ENCODE measurements at places on chromosomes 2 and 18.

DNA sequence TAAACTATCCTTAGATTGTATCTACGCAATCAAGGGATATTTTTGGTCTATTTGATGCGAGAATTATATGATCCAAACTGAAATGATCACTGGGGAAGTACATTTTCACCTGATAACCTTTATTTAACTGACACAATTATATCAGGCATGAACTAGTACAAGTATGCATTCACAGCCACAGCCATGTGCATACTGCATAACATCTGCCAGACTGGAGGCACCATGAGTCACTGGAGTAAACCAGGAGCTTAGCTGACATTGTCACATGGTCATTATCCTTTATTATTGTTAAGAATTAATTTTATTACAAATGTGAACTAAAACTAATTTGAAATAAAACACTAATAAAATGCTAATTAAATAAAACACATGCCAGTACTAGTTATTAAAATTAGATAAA lies 1127.1 kb downstream of the DPP10 start:
- DNase-seq: no peak

- no peak for DNase-seq
These were observed 216.9 kb upstream of the PARD3B start for GRCh38 chr2:204328373-204328772.

DNA sequence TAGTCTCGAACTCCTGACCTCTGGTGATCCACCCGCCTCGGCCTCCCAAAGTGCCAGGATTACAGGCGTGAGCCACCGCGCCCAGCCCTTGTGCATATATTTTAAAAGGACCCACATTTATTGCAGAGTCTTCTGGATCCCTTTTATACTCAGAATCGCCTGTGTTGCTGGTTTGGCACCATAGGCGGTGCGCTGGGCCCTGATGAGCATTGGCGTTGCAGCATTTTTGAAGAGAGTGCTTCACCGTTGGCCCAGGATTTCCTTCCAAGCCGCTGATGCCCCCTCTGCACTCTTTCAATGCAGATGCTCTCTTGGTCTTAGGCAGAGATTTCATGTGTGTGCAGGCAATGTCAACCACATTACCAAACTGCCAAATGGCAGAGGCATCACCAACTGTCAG lies 13.5 kb upstream of the TFCP2L1 start:
- no peak for DNase-seq

DNA sequence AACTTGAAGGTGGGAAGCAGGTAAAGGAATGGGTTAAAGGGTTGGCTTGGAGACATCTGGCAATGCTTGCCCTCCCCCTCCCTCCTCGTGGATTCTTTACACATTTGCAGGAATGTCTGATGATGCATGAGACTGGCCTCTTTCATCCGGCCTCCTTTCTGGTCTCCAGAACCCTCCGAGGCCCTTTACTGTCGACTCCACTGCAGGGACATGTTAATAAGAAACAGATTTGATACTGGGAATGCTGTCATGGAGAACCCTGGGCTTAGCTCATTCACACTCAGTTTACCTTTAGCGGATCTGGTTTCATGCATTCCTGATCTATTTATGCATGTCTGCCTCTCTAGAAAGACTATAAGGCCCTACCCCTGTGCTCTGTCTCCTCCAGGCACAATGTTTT lies 238.7 kb downstream of the TGIF1 start:
- no peak for DNase-seq

DNA sequence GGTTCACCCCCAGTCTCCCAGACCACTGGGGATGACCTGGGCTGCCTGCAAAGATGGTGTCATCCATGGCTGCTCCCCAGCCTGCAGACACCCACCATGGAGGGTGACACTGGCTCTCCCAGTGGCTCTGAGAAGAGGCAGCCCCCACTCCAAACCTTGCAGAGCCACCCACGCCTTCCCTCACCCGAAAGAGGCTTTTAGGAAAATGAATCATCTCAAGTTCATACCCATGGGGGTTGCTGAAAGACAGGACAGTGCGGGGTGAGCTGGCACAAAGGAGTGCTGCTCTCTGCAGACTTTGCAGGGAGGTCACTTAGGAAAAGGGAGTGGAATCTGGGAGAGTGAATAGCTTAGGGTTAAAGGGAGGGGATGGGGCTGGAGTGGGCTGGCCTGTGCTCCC lies 36.4 kb downstream of the MPHOSPH10 start:
- DNase-seq: no peak

- no peak for DNase-seq
These were observed 40.9 kb upstream of the TRIB2 start for GRCh38 chr2:12675801-12676200.

- no peak for DNase-seq
These were observed 98.0 kb upstream of the ZSWIM2 start for GRCh38 chr2:186946896-186947467.

Measured in T-helper 17 cell (primary cell).